Naive B cell (primary cell): ENCODE measurements at places on chromosomes 16 and 17. TPM values are rescaled to one million over a fixed set of nuclear protein-coding genes. Genes with fewer than 3 reads are reported as not detected.
A peak's percentile ranks its signal among the peaks of the same experiment; 100 is the strongest.

DNA sequence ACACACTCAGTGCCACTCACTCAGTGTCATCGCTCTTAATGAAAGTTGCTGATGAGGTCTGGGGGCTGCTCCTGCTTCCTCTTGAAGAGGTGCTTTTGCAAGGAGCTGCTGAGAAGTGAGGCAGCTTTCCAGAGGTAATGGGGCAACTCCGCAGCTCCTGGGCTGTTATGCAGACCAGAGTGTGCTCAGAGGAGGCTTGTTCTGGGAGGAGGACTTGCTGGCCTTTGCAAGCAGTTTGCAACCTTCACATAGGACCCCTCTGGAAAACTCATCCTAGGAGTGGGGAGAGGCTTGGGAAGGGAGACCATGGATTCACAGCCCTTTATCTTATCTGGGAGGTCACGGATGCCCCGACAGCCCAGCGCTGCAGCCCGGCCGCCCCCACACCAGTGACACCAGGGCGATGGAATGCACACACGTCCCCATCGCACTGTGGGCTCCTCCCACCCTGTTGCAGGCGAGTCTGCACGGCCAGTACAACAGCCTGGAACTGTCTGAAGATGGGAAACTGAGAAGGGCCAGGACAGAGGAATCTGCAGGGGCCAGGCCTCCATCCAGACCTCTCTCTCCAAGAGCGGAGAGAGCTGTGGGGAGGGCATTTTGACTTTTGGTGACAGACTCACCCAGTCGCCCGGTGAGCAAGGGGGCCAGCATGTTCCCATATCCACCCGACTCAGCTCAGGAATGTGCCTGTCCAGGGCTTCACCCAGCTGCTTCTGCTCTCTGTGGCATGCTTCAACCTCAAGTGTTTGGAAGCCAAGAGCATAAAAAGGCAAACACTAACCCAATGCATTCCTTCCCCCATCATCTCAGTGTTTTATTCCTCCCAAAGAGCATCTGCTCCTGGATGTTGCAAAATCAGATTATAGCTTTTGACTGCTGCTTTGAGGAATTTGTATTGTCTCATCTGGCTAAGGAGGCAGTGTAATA is 78.6 kb upstream of the ZNF469 start:
- peaks cover 3% of the 10 kb centered on the region for H3K4me1 ChIP-seq
- peaks cover 44% of the 10 kb centered on the region for H3K27me3 ChIP-seq
- H3K36me3 ChIP-seq, result no peaks in the 10 kb centered on the region

- H3K27ac ChIP-seq, result no peak overlapping the region
- no peak overlapping the region for H3K4me3 ChIP-seq
- H3K27me3 ChIP-seq, result peaks cover 34% of the 10 kb centered on the region
- no peaks in the 10 kb centered on the region for H3K4me1 ChIP-seq
These were observed 4.2 kb downstream of the CES1 start for GRCh38 chr16:55828680-55829079.

DNA sequence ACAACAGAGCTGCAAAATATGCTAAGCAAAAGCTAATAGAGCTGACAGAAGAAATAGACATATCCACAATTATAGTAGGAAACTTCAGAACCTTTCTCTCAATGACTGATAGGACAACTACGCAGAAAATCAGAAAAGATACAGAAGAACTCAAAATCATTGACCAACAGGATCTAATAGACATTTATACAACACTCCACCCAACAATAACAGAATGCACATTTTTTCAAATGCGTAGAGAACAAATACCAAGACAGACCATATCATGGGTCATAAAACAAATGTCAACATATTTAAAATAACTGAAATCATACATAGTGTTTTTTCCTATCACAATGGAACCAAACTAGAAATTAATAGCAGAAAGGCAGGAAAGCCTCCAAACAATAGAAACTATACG is 237.4 kb downstream of the C16orf78 start:
- peaks cover 3% of the 10 kb centered on the region for H3K27me3 ChIP-seq
- no peaks in the 10 kb centered on the region for H3K4me1 ChIP-seq
- no peak overlapping the region for H3K4me3 ChIP-seq
- no peaks in the 10 kb centered on the region for H3K36me3 ChIP-seq

DNA sequence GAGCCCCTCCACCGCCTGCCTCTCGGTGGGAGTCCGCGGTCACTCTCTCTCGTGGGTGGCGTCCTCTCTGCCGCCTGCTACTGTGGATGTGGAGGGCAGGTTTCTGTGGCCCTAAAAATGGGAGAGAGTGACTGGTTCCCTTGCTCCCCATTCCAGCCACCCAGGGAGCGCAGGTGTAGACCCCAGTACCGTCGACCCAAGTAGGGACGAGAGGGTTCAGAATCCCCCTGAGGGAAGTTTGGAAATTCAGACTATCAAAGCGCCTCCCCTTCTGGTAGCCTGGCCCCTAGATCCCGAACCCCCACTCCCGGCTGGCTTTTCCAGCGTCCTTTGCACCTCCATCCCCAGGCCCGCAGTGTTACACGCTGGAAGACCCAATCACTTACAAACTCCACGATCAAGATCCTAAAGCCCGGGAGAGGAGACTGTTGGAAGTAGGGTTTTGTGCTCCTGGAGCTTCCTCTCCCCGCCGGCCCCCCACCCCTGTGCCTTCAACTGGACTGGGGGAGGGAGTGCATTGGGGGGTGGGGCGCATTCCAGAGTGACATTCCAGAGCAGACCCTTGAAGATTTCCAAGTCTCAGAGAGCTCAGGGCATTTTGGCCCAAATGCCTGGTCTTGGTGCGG is 991 bp downstream of the GPRC5C start:
- H3K4me3 ChIP-seq, result peak overlapping the region; percentile 46
- H3K27ac ChIP-seq, result peak overlapping the region; percentile 54
- H3K4me1 ChIP-seq, result peaks cover 20% of the 10 kb centered on the region
- DNase-seq, result no peak

RUSF1 gene
- polyA plus RNA-seq, result 25.3 TPM

MYH3 gene
- 0.41 TPM for polyA plus RNA-seq

KLHL10 gene
- polyA plus RNA-seq, result not detected

- peaks cover 80% of the 10 kb centered on the region for H3K4me1 ChIP-seq
- no peaks in the 10 kb centered on the region for H3K36me3 ChIP-seq
- H3K27ac ChIP-seq, result peak overlapping the region; percentile 97
- H3K4me3 ChIP-seq, result peak overlapping the region; percentile 92
These were observed 54.4 kb upstream of the PABPN1L start for GRCh38 chr16:88920618-88921590.

DNA sequence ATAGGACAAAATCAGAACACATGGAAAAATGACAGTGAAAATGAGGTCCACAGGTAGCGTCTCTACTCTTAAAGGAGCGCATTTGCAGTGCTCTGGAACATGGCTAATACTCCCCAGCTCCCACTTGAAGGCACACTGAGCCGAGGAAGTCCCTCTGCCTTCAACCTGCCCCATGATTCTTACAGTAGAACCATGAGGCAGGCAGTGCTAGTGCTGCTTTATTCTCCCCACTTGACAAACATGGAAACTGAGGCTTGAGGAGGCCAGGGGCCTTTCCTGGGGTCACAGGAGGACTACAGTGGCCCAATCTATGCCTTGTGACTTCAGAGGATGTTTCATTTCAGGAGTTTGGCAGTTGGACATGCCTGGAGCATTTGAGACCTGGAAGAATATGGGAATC is 244.1 kb upstream of the MAF start:
- H3K4me3 ChIP-seq, result no peak overlapping the region
- H3K27me3 ChIP-seq, result no peaks in the 10 kb centered on the region
- no peaks in the 10 kb centered on the region for H3K36me3 ChIP-seq
- DNase-seq, result no peak
- H3K4me1 ChIP-seq, result peaks cover 15% of the 10 kb centered on the region
